ENCODE measurements at places on chromosomes 1 and 21.

DNA sequence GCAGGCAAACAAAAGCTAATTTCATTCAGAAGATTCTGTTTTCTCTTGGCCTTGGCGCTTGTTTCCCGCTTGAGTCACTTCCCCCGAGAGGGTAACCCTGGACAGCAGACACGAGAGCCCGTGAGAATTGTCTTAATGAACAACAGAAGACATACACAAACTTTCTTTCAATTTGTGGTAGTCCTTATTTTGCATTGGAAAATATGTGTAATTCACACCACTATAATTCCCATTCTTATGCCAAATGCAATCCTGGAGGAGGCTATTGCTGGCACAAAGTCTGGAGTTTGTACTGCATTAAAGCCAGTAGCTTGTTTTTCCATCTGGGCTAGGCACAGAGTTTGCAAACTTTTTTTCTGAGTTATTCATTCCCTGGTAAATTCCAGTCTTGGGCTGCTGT is 109.8 kb upstream of the IVNS1ABP start:
- no peak for DNase-seq

DNA sequence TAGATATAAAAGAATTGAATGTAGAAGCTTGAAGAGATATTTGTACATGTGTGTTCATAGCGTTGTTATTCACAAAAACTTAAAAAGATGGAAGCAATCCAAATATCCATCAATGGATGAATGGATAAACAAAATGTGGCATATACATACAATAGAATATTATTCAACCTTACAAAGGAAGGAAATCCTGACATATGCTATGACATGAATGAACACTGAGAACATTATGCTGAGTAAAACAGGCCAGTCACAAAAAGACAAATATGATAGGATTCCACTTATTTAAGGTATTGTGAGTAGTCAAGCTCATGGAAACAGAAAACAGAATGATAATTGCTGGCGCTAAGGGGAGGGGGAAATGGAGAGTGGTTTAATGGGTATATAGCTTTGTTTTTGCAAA is 47.0 kb upstream of the DYRK1A start:
- no peak for DNase-seq

DNA sequence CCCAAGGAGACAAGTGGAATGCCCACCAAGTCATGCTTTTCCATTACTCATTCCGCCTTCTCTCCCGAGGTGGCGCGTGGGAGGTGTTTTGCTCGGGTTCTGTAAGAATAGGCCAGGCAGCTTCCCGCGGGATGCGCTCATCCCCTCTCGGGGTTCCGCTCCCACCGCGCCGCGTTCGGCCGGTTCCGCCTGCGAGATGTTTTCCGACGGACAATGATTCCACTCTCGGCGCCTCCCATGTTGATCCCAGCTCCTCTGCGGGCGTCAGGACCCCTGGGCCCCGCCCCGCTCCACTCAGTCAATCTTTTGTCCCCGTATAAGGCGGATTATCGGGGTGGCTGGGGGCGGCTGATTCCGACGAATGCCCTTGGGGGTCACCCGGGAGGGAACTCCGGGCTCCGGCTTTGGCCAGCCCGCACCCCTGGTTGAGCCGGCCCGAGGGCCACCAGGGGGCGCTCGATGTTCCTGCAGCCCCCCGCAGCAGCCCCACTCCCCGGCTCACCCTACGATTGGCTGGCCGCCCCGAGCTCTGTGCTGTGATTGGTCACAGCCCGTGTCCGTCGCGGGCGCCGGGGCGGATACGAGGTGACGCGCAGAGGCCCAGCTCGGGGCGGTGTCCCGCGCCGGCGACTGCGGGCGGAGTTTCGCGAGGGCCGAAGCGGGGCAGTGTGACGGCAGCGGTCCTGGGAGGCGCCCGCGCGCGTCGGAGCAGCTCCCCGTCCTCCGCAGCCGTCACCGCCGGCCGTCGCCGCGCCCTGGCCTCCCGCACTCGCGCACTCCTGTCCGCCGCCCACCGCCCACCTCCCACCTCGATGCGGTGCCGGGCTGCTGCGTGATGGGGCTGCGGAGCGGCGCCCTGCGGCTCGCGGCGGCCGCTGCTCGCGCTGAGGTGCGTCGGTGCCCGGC is at the start of gene KIF1B:
KIF1B (plus strand) TSS at position 666 of the 906 bp plus-strand sequence. CDS start 21,759 bp downstream, outside the sequence.
- peak; percentile 94 for DNase-seq

DNA sequence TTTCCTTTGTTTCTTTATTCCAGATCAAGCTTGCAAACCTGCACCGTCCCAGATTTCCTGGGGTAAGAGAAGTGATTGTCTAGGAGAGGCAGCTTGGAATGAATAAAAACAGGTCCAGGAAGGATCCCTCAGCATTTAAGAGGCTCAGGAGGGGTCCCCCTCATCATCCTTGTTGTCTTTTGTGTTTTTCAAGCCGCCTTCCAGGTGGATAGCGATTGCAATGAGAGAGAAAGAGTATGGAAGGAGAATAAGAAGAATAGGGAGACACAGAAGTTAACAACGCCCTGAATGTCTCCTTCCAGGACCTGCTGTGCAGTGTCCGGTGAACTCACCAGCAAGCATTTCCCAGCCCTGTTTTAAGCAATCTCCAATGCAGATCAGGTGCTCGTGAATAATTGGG is 8.5 kb downstream of the ERG start:
- no peak for DNase-seq

DNA sequence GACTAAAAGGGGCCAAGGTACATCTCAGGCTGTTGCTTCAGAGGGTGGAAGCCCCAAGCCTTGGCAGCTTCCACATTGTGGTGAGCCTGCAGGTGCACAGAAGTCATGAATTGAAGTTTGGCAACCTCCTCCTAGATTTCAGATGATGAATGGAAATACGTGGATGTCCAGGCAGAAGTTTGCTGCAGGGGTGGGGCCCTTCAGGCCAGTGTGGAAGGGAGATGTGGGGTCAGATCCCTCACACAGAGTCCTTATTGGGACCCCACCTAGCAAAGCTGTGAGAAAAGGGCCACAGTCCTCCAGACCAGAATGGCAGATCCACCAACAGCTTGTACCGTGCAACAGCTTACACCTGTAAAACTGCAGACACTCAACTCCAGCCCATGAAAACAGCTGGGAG is 67.4 kb upstream of the PTGS2 start:
- DNase-seq = no peak

- DNase-seq = peak; percentile 30
Observed at GRCh38 chr1:78003882-78004718, 639 bp upstream of the DNAJB4 start.

DNA sequence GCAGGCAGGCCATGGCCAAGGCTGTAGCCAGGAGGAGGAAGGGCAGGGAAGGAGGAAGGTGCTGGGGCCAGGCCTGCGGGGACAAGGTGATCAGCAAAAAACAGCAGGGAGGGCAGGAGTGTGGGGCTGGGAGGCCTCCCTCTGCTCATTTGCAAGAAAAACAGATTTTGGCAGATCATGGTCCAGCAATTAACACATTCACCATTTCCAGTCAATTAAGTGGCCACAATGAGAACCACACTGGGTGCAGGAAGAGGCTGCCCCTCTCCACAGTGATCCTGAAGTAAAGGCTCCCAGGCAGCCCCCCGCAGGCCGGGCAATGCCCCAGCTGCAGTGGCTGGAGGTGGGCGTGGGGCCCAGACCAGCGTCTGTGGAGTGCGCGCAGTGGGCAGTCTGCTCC is 54.6 kb downstream of the DMRTB1 start:
- DNase-seq = no peak

DNA sequence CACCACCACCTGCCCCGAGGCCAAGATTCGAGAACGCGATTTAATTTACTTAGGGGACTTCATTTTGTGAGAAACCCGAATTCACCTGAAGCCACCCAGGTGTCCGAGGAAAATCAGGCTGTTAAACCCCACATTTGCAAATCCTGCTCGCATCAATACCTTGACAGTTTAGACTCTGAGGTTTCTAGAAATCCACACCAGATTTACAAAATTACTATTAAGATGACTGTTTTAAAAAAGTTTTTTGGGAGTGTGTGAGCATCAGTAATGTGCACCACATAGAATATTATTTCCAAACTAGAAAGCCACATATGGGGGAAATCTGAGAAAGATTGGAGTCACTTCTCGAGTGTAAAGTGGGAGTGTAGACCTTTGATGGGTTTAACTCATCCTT is 685 bp downstream of the RIMKLA start:
- no peak for DNase-seq

- no peak for DNase-seq
Observed at GRCh38 chr1:23097316-23097715, 71.3 kb downstream of the LUZP1 start.

- peak; percentile 38 for DNase-seq
Observed at GRCh38 chr1:228487336-228488124, at the start of gene RNF187. RNF187 (plus strand) TSS chr1:228487382.

DNA sequence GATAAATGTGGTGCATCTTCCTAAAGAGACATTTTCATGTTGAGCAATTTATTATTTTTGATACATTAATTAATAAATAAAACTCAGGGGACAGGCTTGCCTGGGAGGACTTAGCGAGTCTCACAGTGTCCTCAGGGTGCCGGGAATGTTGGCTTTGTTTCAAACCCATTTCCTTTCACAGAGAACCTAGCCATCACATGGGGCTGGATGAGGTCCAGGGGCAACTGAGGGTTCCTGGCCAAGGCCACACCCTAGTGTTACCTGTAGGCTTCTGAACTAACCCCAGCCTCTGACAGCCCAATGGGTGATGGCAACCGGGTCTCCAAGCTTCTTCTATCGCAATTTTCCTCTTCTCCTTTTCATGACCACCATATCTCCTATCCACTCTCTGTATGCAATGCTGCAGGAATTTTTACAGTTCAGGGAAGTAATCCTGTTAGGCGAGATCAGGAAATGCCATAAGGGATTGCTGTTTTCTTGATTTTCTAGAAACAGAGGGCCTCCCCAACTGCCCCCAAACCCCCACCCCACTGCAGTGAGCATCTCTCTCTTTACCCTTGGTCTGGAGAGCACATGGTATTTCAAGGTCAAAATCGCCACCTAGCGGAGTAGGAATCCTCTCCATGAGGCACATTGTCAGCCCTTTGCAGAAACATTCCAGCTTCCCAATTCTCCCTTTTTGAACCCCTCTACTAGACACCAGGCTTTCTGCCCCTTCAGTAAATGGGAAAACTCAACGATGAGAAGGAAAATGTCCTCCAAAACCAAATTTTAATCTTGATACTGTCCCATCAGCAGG is 22.1 kb upstream of the SMYD3 start:
- no peak for DNase-seq

- DNase-seq = no peak
Observed at GRCh38 chr21:15557925-15558324, 171.9 kb upstream of the USP25 start.

- no peak for DNase-seq
Observed at GRCh38 chr1:26578167-26578566, 48.6 kb downstream of the RPS6KA1 start.

GRCh38 chr1:213387380-213388015 is 336.5 kb downstream of the RPS6KC1 start:
- DNase-seq = no peak

DNA sequence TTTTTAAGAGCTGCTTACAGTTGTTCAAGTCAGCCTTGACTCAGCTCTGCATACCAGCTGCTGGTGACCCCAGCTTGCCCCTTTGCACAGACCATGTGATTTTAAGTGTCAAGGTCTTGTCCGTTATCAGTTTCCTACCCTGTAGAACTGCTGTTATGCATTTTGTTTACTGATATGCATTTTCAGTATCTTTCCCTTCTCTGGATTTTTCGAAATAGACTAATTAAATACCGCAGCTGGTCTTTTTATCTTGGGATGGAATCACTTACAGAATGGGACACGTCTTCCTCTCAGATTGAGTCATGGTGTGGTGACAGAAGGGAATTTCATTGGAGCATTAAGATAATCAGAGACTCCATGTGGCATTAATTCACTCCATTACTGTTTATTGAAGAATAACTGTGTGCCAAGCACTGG is 145.6 kb downstream of the FMN2 start:
- DNase-seq = no peak

Measured in stimulated activated CD8-positive, alpha-beta memory T cell treated with anti-CD3 and anti-CD28 coated beads, Interleukin-15, amount 100 ng/mL, for 48 hours (primary cell).